A673 (cell line): ENCODE measurements at places on chromosomes 4 and X. TPM values are rescaled to one million over a fixed set of nuclear protein-coding genes. Genes with fewer than 3 reads are reported as not detected.

DNA sequence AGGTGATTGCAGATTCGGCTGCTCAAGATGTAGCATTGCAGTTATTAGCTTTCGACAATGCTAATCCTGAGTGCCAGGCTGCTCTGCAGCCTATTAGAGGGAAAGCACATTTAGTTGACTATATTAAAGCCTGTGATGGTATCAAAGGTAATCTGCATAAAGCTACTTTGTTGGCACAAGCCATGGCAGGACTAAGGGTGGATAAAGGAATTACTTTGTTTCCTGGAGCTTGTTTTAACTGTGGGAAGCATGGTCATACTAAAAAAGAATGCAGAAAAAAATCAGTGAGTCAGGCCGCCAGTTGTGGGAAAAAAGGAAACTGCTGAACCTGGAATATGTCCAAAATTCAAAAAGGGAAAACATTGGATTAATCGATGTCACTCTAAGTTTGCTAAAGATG, 154.9 kb upstream of the TECRL start:
- no peaks in the 10 kb centered on the region for H3K4me1 ChIP-seq
- DNase-seq, result no peak
- no peak overlapping the region for H3K4me3 ChIP-seq

- no peak for DNase-seq
- no peaks in the 10 kb centered on the region for H3K36me3 ChIP-seq
- H3K27me3 ChIP-seq, result no peaks in the 10 kb centered on the region
Measured at GRCh38 chr4:26746802-26747213, 113.8 kb upstream of the STIM2 start.

DNA sequence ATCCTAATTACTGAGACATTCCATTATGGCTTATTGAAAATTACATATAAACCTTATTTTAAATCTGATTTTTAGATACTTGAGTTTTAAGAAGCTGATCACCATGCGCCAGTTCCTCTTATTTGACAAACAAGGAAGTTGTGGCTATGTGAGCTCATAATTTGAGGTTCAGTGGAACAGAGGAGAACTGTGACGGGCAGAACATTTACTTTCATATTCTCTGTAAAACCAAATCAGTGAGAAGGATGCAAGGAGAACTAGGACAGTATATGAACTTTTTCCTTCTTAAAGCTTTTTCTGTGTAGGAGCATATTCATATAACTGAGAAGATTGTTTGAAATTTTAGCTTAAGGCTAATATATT, 25.3 kb downstream of the STIM2 start:
- DNase-seq, result no peak
- no peaks in the 10 kb centered on the region for H3K36me3 ChIP-seq
- H3K27me3 ChIP-seq, result no peaks in the 10 kb centered on the region
- no peak overlapping the region for H3K27ac ChIP-seq
- no peak overlapping the region for H3K4me3 ChIP-seq

Gene KIAA1210
- total RNA-seq, result not detected in 2 replicates

Gene NLRP2B
- total RNA-seq, result not detected in 2 replicates

Gene PRRG3
- total RNA-seq, result not detected in 2 replicates
